ENCODE measurements at places on chromosomes 7 and 10. TPM values are rescaled to one million over a fixed set of nuclear protein-coding genes. Genes with fewer than 3 reads are reported as not detected.

MBL2 gene
- polyA plus RNA-seq, result not detected

ENO4 gene
- 0.33 TPM for polyA plus RNA-seq

SLC39A12 gene
- not detected for polyA plus RNA-seq

DNA sequence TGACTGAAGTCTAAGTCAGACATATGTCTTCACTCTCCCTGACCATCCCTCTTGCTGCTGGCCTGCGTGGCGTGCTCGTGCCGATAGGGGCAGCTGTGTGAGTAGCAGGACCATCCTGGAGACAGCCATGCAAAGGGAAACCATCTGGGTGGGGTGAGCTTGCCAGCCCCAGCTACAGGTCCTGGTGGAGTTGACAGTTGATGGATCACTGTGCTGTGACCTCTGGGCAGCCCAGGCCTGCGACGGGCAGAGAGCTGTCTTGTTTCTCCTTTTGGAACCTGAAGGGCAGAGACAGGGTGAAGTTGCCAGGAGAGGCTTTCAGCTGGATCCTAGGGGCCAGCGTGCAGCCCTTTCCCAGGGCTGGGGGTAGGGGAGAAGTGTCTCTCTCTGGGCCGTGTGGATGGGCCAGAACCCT lies 44.7 kb downstream of the GRK5 start:
- DNase-seq, result no peak
- no peak overlapping the region for H3K27ac ChIP-seq
- H3K36me3 ChIP-seq, result no peaks in the 10 kb centered on the region
- no peak overlapping the region for H3K4me3 ChIP-seq

DNA sequence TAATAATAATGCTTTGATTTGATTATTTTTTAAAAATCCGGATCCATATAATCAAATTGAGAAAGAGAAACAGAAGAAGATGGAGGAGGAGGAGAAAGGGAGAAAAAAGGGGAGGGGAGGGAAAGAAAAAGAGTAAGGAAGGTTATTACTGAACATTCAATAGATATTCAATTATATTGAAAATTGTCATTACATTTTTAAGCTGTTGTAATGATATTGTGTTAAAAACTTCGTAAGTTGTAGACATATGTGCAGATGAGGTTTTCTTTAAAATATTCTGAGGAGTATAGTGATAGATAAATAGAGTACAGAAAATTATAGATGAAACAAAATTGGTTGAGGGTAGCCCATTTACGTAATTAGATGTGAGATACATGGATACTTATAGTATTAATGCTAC lies 933.0 kb upstream of the PHF14 start:
- H3K36me3 ChIP-seq, result no peaks in the 10 kb centered on the region
- H3K27me3 ChIP-seq, result no peaks in the 10 kb centered on the region
- no peaks in the 10 kb centered on the region for H3K4me1 ChIP-seq
- no peak for DNase-seq
